T-helper 1 cell (primary cell): ENCODE measurements at places on chromosomes 12 and 14.

- no peak for DNase-seq
Observed at GRCh38 chr12:40565029-40565633, 127.1 kb upstream of the CNTN1 start.

DNA sequence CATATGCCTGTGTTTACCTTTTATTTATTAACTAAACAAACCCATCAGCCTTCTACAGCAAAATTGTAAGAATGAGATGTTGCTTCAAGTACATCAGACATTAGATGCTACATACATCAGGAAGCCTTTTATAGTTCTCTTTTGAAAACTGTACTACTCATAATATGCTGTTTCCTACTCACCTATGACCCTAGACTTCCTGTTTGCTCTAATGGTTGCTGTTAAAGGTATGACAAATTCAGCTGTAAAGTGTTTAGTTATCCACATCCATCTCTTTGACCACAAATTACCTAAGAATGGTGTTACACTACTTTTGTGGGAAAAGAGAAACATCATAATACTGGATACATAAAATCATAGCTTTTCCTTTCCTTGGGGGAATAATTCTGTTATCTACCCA is 220.0 kb downstream of the RAD51B start:
- DNase-seq: no peak

GRCh38 chr12:111389635-111390034 is 16.1 kb upstream of the SH2B3 start:
- DNase-seq: no peak

- no peak for DNase-seq
Observed at GRCh38 chr12:106974511-106974910, 12.4 kb downstream of the MTERF2 start.

GRCh38 chr14:71384007-71384845 is 477.0 kb downstream of the PCNX1 start:
- DNase-seq: no peak
